ENCODE measurements at places on chromosomes 16 and 17.

GRCh38 chr17:78723001-78723796 lies 58.9 kb downstream of the CYTH1 start:
- peak; percentile 65 for DNase-seq

- DNase-seq, result no peak
These were observed 95.9 kb downstream of the ABCC1 start for GRCh38 chr16:16045296-16045695.

DNA sequence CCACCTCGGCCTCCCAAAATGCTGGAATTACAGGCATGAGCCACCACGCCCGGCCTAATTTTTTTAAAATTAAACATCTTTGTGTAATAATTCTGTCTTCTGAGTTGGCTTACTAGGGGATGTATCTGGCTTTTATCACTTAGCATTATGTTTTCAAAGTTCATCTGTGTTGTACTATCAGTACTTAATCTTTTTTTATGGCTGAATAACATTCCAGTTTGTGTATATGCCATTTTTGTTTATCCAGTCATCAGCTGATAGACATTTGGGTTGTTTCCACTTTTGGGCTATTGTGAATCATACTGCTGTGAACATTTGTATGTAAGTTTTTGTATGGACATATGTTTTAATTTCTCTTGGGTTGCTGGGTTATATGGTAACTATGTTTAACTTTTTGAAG lies 69.0 kb downstream of the CHD9 start:
- no peak for DNase-seq

DNA sequence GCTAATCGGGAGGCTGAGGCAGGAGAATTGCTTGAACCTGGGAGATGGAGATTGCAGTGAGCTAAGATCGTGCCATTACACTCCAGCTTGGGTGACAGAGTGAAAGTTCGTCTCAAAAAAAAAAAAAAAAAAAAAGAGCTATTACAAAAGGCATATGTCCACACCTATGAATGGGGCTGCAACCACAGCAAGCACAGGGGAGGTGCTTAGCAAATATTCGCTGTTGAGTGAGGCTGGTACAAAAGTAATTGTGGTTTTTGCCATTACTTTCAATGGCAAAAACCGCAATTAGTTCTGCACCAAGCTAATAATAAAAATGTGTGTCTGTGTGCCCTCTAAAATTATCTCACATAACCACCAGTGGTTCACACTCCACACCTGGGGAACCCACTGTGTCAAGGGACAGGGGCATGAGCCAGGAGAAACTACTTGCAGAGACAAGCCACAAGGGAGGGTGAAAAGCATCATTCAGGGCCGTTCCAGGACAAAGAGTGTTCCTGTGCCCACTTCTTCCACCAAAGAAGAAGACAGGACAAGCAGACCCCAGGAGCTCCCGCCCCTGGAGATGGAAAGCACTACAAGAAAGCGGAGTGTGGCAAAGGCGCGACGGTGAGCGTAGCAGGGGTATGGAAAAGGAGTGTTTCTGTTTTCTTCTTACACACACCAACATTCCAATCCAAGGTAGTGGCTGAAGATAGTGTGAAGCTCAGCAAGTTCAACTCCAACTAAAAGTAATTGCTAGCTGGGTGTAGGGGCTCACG lies 84.4 kb upstream of the CNEP1R1 start:
- no peak for DNase-seq

DNA sequence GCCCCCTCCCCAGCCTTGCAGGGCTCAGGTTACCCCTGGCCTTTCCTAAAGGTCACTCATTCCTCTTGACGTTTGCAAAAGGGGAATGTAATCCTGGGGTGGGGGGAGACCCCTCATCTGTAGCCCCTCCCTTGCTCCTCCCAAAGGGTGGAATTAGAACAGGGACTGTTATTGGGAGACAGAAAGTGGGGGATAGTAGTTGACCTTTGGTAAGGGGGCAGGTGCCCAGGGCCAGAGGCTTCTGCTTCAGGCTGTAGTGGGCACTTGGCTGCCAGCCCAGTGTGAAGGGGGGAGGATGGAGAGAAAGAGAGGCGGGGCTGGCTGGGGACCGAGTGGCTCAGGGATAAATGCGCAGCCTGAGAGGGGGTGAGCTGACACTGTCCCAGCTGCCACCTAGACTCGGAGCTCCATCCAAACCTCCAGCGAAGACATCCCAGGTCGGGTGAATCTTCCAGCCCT lies at the start of gene ENO3:
Gene ENO3, plus strand, starts transcription at position 374 of the 459 bp plus-strand sequence. CDS start 711 bp downstream, outside the sequence.
- no peak for DNase-seq

GRCh38 chr17:57911834-57912673 lies 43.2 kb downstream of the CUEDC1 start:
- DNase-seq, result peak; percentile 52

DNA sequence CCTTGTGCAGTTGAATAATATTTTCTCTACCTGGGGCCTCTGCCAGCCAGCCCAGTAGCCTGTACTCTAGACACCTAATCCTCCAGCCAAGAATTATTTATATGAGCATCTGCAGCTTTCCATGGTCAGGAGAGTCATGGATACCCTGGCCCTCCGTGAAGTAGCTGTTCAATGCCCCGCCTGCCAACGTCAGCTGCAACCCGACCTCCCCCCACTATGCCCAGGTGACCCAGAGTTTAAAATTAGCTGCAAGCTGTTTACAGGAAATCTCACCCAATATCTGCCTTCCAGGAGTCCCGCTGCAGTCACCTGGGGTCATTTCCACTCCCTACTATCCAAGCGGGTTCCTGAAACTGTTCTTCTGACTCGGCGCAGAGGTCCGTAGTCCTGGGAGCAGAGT lies 12.3 kb downstream of the SDR42E2 start:
- no peak for DNase-seq

DNA sequence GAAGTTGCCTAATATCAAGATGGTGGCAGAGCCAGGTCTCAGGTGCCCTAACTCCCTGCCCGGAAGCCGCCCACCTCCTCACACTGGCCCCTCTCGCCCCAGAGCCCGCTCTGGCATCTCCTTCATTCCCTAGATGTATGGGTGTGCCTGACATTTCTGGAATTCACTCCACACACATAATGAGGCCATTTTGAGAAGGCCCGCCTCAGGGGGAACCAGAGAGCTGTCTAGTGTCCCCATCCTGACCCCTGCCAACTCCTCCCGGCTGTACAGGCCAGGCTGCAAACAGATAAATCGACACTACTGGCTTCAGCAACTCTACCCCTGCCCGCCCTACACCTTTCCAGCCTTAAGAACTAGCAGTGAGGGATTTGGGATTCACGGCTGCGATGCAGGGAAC lies 7.7 kb downstream of the WNT3 start:
- DNase-seq, result no peak

- DNase-seq, result no peak
These were observed 5.1 kb upstream of the EVPL start for GRCh38 chr17:76032073-76032779.

- DNase-seq, result no peak
These were observed 79.5 kb upstream of the CCL1 start for GRCh38 chr17:34442387-34443111.

- no peak for DNase-seq
These were observed 167.0 kb downstream of the MRM1 start for GRCh38 chr17:36768394-36768793.

GRCh38 chr16:85968041-85968920 lies 69.3 kb downstream of the IRF8 start:
- DNase-seq, result no peak

All from AG20443 (cell line).